ENCODE measurements at places on chromosomes 3 and 15.
A peak's percentile ranks its signal among the peaks of the same experiment; 100 is the strongest.

DNA sequence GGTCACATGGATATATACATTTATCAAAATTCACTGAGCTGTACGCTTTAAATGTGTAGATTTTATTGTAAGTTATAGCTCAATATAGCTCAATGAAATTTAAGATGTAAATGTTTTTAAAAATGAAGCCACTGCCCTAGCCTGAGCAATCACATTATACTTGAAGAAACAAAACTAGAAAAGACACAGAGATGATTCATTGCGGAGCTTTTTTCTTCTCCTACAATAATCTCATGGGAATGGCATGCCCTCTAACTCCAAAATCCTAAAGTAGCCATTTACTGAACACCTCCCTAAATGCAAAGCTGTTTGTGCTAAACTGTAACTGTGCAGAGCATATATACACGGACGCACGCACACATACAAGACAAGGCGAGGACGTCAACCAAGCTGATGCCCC lies 84.2 kb downstream of the MYO9A start:
- no peak for DNase-seq

DNA sequence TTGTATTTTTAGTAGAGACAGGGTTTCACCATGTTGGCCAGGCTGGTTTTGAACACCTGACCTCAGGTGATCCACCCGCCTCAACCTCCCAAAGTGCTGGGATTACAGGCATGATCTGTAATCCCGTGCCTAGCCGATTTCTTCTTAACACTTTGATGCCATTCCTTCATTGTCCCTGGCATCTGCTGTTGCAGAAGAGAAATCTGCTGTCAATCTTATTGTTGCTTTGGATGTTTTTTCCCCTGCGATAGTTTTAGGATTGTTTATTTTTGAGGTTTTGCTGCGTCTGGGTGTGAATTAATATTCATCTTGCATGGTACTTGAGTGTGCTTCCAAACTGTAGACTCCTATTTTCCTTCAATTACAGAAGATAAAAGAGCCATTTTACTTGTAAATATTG lies 99.4 kb upstream of the ADAMTSL3 start:
- no peak for DNase-seq

DNA sequence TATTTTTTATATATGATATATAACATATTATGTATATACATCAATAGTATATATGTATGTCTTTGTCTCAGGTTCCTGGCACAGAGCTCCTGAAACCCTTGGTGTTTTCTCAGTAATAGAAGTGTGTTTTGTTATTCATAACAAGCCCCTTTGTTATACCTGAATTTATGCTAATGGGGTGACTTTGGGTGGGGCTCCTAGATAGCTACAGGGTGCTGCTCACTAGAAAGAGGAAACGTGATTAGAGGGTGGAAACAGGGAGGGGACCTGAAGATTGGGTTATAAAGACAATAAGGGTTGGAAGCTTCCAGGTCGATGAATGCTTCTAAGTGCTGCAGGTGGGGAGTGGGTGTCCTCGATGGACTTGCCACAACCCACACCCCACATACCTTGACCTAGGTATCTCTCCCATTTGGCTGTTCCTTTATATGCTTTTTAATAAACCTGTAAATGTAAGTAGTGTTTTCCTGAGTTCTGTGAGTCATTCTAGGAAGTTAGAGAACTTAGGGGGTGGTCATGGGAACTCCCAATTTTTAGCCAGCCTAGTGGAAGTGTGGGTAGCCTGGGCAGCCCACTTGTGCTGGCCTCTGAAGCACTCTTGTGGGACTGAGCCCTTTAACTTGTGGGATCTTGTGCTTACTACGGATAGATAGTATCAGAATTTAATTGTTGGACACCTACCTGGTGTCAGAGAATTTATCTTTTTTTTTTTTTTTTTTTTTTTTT lies 36.9 kb upstream of the C15orf39 start:
- DNase-seq = no peak

DNA sequence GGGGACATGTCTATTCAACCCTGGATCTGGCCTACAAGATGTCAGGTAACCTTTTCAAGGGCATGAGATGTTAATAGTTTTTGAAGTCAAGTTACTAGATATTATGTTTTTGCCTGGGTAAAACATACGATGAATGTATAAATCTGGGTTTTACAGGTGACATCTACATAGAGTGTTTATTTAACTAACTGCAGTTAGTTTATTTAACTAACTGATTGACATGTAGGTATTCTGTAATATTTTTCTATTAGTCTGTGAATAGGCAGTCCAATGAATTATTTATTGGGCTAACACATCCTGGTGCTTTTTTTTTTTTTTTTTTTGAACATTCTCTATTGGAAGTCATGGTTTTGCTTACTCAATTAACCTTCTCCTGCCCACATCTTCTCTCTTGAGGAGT lies 38.7 kb upstream of the TNIK start:
- no peak for DNase-seq

DNA sequence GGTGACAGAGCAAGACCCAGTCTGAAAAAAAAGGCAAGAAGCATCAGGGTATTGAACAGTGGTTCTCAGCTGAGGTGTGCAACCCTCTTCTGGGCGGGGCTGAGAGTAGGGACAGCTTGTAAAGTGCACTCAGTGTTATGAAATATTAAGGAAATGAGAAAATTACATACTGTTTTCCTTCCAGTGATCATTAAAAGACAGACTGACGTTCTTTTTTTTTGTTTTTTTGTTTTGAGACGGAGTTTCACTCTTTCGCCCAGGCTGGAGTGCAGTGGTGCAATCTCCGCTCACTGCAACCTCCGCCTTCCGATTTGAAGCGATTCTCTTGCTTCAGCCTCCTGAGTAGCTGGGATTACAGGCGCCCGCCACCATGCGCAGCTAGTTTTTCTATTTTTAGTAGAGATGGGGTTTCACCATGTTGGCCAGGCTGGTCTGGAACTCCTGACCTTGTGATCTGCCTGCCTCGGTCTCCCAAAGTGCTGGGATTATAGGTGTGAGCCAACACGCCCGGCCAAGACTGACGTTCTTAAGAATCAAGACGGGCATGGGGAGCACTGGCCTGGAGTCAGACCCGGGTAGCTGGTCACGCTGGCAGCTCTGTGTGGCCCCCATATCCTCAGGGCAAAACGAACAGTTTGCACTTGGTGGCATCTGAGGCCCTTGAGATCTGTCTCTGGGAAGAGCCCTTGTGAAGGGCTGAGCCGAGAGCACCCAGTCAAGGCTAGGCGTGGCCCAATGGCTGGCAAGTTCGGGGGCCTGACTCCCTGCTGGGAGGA lies 11.4 kb downstream of the MAN2A2 start:
- no peak for DNase-seq

GRCh38 chr15:95091444-95091843 lies 860.1 kb downstream of the MCTP2 start:
- no peak for DNase-seq

DNA sequence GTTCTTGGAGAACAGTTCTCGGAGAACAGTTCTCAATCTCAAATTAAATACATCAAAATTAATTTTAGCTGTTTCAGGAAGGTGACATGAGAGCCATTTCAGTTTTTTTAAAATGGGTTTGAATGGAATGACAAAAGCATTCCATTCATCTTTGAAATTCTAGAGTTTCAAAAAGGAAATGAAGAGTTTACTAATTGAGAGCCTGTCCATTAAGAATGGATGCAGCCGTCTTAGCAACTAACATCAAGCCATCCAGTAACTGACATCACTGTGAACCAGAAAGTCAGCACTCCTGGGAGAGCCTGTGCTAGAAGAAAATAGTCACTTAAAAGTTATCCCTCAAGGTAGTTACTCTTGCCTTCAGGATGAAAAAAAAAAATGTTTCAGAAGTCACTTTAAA lies 47.0 kb upstream of the FSTL1 start:
- DNase-seq = no peak

DNA sequence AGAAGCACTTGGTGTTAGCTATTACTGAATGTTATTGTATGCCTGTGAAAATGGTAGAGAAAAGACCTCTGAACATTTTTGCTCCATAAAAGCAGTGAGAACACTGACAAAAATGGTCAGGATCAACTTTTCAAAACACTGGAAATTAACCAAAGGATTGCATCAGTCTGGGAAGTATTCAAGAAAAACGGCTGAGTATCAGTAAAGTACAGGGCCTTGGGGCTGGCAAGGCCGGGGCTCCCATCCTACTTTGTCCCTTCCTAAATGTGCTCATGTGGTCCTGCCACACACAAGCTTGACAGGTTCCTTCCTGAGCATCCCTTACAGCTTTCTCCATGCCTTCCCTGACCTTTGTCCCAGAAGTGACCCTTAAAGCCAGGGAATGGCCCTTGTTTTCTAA lies 84.0 kb downstream of the CFAP20DC start:
- DNase-seq = no peak

GRCh38 chr3:117788061-117788460 lies 1078.5 kb downstream of the TUSC7 start:
- DNase-seq = no peak

GRCh38 chr3:115270849-115271248 lies 123.8 kb upstream of the ZBTB20 start:
- no peak for DNase-seq

GRCh38 chr3:186286114-186286513 lies 75.9 kb downstream of the DGKG start:
- no peak for DNase-seq

DNA sequence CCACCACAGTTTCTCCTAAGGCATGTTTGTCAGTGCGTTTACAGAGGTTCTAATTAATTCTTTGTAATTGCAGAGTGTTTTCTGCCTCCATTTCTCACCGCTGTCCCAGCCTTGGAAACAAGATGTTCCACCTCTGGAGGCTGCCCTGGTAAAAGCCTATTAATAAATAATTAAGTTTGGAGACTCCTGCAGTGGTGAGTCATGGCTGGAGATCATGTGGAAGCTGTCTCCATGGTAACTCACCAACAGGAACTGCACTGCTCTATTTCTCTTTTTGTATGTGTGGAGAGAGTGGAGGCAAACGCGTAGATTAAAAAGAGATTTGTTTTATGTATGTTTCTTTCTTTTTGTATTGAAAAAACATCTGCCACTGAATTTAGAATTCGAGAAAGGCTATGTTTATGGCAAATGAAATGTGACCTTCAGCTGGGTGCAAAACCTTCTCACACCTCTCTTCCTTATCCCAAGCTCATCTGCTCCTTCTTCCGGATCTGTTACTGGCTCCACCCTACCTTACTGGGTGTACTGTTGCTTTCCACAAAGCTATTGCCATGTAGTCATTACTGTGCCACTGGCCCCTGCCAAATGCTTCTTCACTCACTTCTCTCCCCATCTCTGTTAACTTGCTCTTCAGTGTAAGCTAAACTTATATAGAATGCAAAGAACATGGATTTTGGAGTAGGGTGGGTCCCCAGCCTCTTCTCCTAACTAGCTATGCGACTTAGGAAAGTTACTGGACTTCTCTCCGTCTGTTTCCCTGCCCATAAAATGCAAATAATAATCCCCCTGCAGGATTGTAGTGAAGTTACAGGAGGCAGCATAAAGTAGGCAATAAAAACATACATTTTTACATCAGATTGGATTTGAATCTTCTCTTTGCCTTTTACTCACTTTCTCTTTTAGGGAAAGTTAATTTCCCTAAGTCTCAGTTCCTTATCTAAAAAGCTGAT lies 778.5 kb downstream of the NTRK3 start:
- no peak for DNase-seq

GRCh38 chr3:188231456-188231855 lies 77.5 kb downstream of the LPP start:
- no peak for DNase-seq

DNA sequence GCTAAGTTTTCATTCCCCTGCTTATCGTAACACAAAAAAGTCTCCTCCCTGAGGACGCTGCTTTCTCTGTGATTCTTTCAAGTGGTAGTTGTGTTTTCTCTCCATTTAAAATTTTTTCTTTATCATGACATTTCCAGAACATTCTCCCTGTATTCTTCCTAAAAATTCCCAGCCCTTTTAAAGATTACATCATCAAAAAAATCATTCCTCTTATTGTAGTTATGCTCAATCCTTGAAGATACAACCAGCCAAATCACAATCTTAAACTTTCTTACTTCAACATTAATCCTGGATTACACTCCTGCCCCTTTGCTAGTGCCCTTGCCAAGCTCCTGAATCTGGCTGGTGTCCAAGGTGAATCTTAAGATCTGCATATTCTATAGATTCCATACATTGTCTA lies 163.7 kb upstream of the CBLB start:
- no peak for DNase-seq

DNA sequence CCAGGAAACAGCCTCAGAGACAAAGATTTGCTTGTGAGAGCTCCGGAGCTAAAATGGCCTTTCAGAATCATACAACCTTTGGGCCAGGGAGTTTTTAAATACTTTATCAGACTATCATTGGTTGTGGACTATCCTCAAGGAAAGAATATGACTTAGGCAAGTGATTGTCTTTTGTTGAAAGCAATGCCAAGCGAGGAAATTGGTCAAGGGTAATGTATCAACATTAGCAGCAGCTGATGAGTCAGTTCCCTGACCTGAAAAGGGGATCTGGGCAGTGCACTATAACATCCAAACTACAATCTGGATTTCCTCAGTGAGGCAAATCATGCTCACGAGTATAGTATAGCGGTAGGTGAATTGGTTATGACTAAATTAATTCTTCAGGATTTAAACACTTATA lies 303.6 kb downstream of the LSAMP start:
- DNase-seq = no peak

DNA sequence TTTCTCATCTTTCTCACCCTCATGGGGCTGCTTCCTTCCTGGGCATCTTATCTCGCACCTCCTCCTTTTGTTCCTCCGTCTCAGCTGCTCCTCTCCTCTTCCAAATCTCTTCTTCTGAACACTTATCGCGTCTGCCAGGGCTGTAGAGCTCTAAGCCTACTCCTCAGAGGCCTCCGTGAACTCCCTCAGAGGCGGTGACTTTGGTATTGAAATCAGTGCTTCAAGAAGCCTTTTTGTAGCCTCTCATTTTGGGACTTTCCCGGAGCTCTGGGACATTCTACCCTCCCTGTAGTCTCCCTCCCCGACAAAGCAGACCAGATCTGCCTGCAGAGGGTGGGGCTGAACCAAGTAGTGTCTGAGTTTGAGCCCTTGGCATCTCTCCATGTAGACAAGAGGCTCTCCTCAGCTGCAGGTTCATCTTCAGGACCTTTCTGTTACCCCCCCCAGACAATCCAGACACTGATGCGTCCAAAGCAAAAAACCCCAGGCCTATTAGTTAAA lies 17.5 kb upstream of the CPNE9 start:
- DNase-seq = no peak

DNA sequence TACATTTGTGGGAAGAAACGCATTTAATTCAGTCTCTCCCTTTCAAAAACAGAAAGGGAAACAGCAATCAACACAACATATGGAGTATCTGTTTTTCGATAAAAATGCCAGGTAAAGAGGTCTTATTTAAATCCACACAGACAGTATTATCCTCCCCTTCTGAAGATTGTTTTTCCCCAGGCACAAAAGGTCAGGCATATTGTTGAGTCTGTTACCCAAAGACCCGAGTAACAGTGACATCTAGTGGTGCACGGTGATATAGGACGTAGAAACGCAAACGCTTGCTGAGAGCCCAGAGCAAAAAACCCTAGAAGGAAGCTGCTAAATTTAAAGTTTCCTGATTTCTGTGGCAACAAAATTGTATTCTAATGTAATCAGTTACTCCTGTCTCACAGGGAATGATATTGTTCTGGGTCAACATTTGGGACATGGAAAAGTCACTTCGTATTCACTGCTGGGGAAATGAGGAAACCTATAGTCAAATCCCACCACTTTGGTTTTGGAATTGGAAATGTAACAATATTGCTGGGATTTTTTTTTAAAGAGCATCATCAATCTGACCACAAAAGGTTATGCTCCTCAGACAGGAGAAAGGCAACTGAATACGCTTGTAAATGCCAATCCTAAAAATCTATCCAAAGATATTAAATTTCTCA lies 312.7 kb upstream of the CCDC54 start:
- peak; percentile 16 for DNase-seq

- DNase-seq = no peak
These were observed 91.5 kb downstream of the ITPR1 start for GRCh38 chr3:4584456-4585249.

Measured in stimulated activated naive CD4-positive, alpha-beta T cell treated with Interleukin-2 at 50 U/mL for 16 hours (primary cell).